ENCODE measurements at places on chromosomes 7 and 10. TPM values are rescaled to one million over a fixed set of nuclear protein-coding genes. Genes with fewer than 3 reads are reported as not detected.

Gene ZNF425
- total RNA-seq = 1.6 TPM

Gene SMKR1
- 2.0 TPM for total RNA-seq

Gene TAS2R5
- 0.34 TPM for total RNA-seq

Gene DNAJC30
- 4.6 TPM for total RNA-seq

Gene TDRD1
- not detected for total RNA-seq

Gene PFKFB3
- 49.9 TPM for total RNA-seq

Gene CALML5
- not detected for total RNA-seq

Gene CACNA2D1
- 18.8 TPM for total RNA-seq

Gene GPR146
- 5.4 TPM for total RNA-seq

Gene EBLN1
- total RNA-seq = not detected

Gene SEMA3E
- 1.2 TPM for total RNA-seq

Gene PCGF6
- total RNA-seq = 11.5 TPM

Gene CTTNBP2
- total RNA-seq = 3.9 TPM
